ENCODE measurements at places on chromosomes 2 and 18.

- no peak for DNase-seq
Observed at GRCh38 chr2:215290980-215291599, 20.8 kb upstream of the ATIC start.

GRCh38 chr2:102289129-102289528, 22.2 kb upstream of the IL1RL1 start:
- DNase-seq, result no peak

GRCh38 chr2:60306267-60306861, 247.1 kb downstream of the BCL11A start:
- no peak for DNase-seq

DNA sequence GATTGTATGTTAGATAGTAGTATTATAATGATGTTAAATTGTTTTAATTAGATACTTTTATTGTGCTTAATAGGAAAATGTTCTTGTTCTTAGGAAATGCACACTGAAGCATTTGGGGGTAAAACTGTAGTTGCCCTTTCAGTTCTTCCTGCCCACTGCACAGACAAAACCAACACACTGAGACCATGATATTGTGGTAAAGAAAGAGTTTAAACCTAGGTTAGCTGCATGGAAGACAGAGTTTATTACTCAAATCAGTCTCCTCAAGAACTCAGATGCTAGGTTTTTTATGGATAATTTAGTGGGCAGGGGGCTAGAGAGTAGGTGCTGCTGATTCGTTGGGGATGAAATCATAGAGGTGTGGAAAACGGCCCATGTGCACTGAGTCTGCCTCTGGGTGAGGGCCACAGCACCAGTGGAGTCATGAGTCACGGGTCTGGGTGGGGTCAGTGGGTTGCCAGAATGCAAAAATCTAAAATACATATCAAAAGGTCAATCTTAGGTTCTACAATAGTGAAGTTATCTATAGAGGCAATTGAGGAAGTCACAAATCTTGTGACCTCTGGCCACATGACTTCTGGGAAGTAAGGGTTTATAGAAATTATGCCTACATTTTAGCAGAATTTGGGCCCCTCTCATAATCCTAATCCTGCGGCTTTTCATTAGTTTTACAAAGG, 283.4 kb upstream of the FBXO11 start:
- no peak for DNase-seq

DNA sequence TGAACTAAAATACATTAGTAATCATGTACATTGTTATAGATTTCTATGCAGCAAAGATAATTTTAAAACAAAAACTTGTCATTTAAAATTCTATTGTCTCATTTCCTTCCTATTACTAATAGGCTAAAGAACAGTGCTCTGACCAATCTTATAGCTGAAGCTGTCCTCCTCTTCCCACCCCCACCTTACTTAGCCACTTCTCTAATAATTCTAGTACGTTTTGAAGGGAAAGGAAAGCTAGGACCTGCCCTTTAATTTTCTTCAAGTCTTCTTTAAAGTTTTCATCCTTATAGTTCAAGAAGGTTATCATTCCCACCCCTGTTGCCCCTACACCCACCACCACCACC, 121.6 kb downstream of the RBMS1 start:
- no peak for DNase-seq

DNA sequence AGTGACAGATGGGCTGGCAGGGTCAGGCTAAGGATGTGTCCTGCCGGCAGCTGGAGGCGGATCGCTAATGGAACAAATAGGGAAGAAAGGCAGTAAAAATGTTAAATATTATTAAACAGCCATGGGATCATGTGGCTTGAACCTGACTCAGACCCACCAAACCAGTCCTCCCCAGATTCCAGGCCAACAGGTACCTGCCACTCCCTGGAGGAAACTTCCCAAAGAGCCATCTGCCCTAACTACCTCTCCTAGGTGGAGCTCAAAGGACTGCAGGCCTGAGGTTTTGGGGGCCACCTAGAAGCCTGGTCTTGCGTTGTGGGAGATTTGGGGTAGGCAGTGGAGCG, 34.3 kb downstream of the CIB4 start:
- DNase-seq, result no peak

- no peak for DNase-seq
Observed at GRCh38 chr2:226671141-226671676, 128.4 kb downstream of the IRS1 start.

DNA sequence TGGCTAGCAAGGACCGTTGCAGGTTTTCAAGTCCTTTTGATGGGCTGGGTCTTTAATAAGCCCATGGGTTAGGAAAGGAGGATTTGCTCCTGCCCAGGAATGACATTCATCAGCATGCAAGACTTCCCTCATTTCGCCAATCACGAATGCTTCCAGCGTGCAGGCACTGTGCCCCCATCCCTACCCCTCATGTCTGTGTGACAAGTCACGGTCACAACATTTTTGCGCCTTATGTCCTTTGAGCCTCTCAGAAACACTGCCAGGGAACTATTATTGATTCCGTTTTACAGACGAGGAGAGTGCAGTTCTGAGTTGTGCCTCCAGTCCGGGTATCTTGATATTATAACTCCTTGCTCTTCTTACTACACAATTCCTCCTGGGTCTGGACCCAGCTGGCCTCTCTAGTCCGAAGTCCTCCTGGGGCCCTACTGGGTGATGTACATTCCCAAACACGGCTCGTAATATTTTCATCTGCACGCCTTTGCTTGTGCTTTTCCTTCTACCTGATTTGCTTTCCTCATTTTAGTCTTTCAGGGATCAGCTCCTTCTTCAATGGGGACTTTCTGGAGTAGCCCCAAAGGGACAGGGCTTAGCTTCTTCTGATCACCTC, 101.8 kb upstream of the MYCN start:
- DNase-seq, result no peak

GRCh38 chr18:62844850-62845643, 129.7 kb downstream of the PHLPP1 start:
- DNase-seq, result no peak

DNA sequence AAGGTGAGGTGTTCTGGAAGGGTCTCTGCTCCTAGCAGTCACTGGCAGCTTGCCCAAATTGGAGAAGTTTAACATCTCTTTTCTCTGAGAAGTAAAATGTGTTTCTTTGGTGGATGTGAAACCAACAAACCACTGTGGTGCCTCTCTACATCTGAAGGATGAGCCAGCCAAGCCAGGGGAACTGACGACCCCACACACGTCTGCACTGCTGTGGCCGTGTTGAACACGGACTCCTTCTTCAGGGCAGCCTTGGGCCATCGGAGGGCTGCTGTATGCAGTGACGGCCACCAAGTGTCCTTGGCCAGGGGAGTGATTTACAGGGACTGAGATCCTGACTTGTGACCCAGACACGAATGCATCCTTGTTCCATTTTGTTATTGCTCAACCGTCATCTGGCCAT, 207.8 kb downstream of the ACKR3 start:
- no peak for DNase-seq

DNA sequence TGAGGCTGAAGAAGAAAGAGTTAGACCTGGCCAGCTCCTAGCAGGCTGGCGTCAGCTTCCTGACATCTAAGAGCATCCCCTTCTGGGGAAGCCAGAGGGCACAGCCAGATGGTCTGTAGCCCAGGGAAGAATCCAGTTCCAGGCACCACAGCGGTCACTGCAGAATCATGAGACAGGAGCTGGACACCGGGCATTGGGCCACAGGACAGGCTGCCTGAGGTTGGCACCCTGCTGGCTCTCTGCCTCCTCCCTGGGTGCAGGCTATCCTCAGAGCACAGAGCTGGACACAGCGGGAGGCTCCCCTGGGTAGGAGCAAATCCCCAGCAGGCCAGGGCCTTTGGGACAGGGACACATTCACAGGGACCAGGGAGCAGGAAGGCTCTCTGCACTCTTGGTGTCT, 19.8 kb upstream of the ATOH8 start:
- no peak for DNase-seq

DNA sequence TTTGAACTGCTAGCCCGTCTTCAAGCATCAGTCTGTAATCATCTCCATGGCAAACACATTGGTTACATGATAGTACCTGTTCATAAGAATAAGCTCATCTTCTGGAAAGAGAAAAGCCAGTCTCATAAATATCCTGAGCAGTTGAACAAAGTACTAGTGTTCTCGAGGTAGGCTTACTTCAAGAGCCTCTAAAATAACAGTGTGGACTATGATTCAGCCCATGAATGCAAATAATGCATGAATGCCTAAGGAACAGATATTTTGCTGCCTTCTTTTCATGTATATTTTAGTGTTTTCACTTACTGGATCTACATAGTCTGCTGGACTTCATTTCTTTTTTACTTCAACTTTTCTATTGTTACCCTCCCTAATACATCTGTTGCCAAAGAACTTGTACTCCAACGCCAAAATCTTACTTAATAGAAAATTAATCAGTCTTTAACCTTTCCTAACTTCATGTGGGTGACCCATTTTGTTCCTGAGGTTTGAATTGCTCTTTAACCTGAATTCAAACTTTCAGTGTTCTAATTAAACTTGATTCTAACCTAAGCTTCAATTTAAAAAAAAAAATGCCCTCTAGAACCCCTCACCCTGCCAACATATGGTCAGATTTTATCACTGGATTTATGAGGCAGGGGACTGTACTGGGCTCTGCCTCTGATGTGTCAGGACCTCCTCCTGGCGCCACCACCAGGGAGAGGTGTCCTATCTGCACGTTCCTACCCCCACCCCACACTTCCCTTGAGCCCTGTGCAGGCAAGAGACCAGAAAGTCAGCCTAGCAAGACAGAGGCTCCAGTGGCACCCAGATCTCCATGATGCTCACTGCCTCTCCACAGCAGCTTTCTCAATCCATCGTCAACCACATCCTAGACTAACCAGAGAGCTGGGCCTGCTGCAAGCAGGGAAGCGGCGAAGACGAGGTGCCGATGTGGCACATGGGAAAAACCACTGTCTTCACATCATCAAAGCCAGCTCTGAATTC, 264.7 kb upstream of the ID2 start:
- no peak for DNase-seq

DNA sequence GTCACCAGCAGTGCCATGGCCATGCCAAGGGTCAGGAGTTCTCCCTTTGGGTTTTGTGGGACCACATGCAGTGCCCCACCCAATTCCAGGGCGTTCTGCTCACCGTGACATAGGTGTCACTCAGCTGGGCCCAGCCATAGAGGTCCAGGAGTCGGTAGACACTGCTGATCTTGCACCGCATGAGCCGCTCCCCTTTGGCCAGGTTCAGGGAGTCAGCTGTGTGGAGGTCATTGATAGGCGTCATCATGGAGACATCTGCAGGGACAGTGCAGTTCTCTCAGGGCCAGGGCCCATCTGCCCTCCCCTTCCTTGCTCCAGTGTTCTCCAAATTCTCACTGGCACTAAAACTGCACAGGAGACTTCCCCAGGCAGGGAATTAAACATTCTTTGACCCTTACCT, 71.9 kb downstream of the ADD2 start:
- no peak for DNase-seq

DNA sequence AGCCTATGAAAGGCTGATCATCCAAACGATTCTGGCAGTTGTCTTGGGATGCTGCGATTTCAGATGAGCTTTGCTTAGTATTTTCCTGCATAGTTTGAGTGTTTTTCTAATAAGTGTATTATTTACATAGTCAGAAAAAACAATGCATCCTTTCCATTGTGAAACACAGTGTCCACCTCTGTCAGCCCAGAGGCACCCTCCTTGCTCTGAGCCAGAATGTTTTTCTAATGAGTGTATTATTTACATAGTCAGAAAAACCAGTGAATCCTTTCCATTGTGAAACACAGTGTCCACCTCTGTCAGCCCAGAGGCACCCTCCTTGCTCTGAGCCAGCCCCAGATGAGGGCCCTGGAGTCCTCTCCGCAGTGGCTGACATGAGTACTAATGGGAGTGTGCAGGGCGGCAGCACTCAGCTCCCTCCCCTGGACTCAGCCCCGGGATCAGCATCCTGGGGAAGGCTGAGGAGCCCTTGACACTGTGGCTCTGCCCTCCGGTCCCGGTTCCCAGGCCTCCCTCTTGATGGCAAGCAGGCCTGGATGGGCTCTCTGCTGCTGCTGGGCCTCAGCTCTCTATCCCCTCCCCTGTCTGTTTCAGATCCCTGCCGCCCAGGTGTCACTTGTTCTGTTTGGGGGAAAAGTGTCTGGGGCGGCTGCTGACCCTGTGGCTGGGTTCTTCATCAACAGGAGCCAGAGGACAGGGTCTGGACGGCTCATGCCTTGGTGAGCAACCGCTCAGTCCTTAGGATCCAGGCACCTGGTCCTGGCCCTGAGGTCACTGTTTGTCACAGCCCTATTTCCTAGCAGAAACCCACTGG, 5.9 kb downstream of the MFSD2B start:
- no peak for DNase-seq

DNA sequence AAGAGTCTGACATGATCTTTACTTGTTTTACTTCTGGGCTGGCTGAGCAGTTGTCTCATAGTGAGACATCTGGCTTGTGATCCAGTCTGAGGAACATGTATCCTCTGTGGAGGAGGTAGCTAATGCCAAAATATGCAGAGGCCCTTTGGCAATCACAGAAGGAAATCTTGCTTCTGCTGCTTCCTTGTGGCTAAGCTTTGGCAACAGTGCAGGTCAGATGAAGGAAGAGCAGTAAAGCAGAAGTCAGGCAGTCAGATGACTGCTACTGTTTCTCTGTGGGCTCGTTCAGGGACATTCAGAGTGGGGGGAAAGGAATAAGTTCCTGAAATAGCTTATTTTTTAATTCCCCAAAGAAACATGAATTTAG, 22.3 kb downstream of the DOK1 start:
- DNase-seq, result no peak

DNA sequence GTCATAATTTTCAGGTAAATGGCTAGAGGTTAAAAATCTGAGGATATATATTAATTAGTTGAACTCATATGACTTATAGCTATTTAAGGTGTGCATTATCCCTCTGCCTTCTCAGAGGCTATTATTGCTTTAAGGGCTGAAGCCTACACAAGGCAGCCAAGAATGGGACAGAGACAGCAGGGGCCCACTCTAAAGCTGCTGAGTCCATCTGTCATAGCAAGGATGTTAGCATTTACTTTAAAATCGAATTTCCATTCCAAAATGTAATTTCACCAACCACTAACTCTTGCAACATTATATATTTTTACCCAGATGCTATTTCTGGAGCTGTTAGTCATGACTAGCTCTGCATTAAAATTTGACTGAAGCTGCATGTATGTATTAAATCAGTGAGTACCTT, 236.3 kb upstream of the FSIP2 start:
- no peak for DNase-seq

GRCh38 chr2:94871226-94872087, at the start of gene TEKT4:
TEKT4 (plus strand) TSS chr2:94871430; CDS start chr2:94871580, 150 bp downstream.
- no peak for DNase-seq

DNA sequence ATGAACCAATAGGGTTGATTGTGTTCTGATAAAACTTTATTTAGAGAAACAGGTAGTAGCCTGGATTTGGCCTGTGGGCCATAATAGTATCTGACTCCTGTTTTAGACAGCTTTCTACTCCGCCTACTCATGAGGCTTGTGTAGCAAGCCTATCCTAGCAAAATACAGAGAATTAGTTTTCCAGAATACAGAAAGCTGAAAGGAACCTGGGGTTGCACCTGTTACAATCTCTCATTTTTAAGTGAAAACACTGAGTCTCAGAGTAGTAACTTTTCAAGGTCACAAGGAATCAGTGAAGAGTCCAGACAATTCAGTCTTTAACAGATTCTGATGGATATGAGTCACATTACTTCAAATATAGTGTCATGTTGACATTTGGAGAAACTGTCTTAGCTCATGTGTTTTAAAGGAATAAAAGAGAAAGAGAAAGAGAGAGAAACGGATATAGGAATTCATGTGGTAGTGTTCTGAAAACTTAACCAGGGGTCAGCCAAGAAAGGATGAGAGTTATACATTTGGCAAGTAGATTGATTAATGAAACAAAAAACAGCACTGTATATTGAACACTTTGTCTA, 17.0 kb downstream of the ARHGAP28 start:
- no peak for DNase-seq

All from NT2/D1 (cell line).